Motor neuron (in vitro differentiated cells): ENCODE measurements at places on chromosomes 6 and 20. TPM values are rescaled to one million over a fixed set of nuclear protein-coding genes. Genes with fewer than 3 reads are reported as not detected.

Gene RIPOR2
- 27.8 and 34.1 TPM in 2 replicates for total RNA-seq

Gene SPATS1
- total RNA-seq: not detected in 2 replicates

Gene SIRPG
- not detected in 2 replicates for total RNA-seq

Gene PXDC1
- 57.9 and 60.3 TPM in 2 replicates for total RNA-seq

Gene PRR18
- 0.25 and 0.38 TPM in 2 replicates for total RNA-seq

- ATAC-seq: no peak
Measured at GRCh38 chr20:2125474-2126112, 24.0 kb downstream of the STK35 start.

GRCh38 chr6:107819217-107819616 lies 4.9 kb downstream of the SCML4 start:
- ATAC-seq: no peak

- ATAC-seq: peak; percentile 82
Measured at GRCh38 chr20:38680500-38681306, 43.6 kb upstream of the SLC32A1 start.

- no peak for ATAC-seq
Measured at GRCh38 chr20:44516491-44516890, 5.4 kb downstream of the SERINC3 start.

DNA sequence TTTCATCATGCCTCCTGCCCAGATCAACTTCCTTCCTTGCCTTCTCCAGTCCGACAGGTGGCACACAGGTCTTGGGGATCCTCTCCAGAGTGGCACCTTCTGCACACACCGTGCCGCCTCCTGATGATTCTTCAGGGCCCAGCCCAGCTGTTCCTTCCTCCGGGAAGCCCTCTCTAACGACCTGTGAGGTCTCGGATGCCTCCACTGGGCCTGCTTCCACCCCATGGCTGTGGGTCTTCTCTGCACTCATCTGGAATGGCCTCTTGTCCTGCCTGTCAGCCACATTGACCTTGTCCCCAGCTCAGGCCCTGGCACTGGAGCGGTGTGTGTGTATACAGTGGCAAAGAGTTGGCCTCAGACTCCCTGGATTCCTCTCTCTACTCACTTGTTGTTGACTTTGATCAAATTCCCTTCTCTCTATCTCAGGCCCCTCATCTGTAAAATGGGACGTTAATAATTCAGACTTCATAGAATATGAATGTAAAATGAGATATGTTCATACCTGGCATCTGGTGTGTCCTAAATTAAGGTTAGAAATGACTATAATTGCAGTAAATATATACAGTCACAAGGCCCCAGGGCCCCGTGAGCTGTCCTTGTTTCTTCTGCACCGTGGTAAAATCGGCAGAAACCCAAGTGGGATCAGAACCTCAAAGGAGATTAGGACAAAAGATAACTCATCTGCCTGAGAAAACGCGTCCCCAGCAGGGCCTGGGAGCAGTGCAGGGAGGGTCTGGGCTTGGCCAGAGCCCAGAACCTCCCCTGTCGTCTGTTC lies 1.5 kb downstream of the FAM210B start:
- ATAC-seq: no peak

- no peak for ATAC-seq
Measured at GRCh38 chr6:105282631-105283585, 103.1 kb upstream of the POPDC3 start.

- ATAC-seq: no peak
Measured at GRCh38 chr6:98560418-98560817, 274.0 kb upstream of the POU3F2 start.

- ATAC-seq: no peak
Measured at GRCh38 chr6:22366214-22366613, 69.4 kb upstream of the PRL start.

DNA sequence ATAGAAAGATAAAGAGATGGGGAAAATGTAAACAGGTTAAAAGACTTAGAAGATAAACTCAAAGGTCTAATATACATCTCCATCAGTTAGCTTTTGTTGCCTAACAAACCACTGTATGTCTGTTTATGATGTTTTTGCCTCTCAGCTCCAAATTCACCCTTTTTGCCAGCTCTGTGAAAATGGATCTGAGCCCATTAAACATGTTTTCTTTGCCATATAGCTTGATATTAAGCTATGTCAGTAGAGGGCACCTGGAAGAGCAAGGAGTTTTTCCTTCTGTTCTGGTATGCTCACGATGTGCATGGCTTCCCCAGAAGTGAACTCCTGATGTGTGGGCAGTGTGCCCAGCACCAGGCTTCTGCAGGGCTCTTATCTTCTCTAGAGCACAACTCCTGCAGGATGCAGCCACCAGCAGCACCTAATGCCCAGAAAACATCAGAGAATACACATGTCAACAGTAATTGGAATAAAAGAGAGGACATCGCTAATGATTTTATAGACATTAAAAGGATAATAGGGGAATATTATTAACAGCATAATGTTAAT lies 14.6 kb upstream of the SNX9 start:
- no peak for ATAC-seq
